ENCODE measurements at places on chromosomes 4 and X.

- H3K36me3 ChIP-seq, result peaks cover 86% of the 10 kb centered on the region
- no peaks in the 10 kb centered on the region for H3K27me3 ChIP-seq
- H3K27ac ChIP-seq, result peak overlapping the region; percentile 42
- H3K4me1 ChIP-seq, result peaks cover 89% of the 10 kb centered on the region
- DNase-seq, result no peak
Observed at GRCh38 chr4:6189511-6189910, 10.8 kb downstream of the JAKMIP1 start.

DNA sequence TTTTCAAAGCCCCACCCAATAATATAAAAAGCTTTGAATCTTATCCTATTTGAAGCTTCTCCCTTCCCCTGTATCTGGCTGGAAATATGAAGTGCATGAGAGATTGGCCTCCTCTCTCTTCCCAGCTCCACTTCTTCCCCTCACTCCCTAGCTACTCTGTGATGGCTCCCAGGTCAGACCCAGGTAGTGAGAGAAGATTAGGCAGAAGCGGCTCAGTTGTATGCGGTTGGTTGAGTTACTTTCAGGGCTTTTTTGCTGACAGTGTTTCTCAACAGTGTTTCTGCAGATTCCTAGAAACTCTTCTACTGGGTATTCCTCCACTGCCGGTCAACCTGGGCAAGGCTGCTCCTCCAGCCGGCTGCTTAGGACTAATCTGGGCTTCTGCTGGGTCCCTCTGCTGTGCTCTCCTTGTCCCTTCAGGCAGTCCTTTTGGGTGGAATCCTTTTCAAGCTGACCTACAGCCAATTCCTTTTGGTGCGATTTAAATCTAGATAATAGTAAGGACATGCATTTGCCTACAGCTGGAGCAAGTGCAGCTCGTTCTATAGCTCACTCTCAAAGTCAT, 87.4 kb upstream of the SLC7A11 start:
- no peaks in the 10 kb centered on the region for H3K36me3 ChIP-seq
- H3K27me3 ChIP-seq, result no peaks in the 10 kb centered on the region
- H3K4me3 ChIP-seq, result no peak overlapping the region

DNA sequence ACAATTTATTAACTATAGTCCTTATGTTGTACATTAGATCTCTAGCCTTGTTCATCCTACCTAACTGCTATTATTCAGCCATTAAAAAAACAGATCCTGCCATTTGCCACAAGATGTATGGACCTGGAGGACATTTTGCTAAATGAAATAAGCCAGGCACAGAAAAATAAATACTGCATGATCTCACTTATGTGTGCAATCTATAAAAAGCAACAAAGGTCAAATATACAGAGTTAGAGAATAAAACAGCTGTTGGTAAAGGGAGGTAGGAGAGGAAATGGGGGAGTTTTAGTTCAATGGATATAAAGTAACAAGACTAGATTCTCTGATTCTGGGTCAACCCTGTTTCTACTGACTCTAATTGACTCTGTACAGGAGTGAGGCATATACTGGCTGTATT, 103.3 kb upstream of the FAM9C start:
- no peak overlapping the region for H3K4me3 ChIP-seq
- no peaks in the 10 kb centered on the region for H3K27me3 ChIP-seq
- DNase-seq, result no peak
- peaks cover 3% of the 10 kb centered on the region for H3K36me3 ChIP-seq
- peaks cover 18% of the 10 kb centered on the region for H3K4me1 ChIP-seq

GRCh38 chrX:32937043-32937442, 274.3 kb downstream of the DMD start:
- H3K27me3 ChIP-seq, result no peaks in the 10 kb centered on the region
- no peaks in the 10 kb centered on the region for H3K4me1 ChIP-seq
- no peak overlapping the region for H3K27ac ChIP-seq
- no peaks in the 10 kb centered on the region for H3K36me3 ChIP-seq

GRCh38 chr4:159103384-159103990, 608 bp downstream of the RAPGEF2 start:
- peaks cover 6% of the 10 kb centered on the region for H3K27me3 ChIP-seq
- peak; percentile 53 for DNase-seq
- H3K4me1 ChIP-seq, result peaks cover 56% of the 10 kb centered on the region
- H3K4me3 ChIP-seq, result peak overlapping the region; percentile 67
- H3K27ac ChIP-seq, result no peak overlapping the region
- peaks cover 5% of the 10 kb centered on the region for H3K36me3 ChIP-seq

- H3K27ac ChIP-seq, result no peak overlapping the region
- no peak overlapping the region for H3K4me3 ChIP-seq
- no peaks in the 10 kb centered on the region for H3K27me3 ChIP-seq
- peaks cover 3% of the 10 kb centered on the region for H3K4me1 ChIP-seq
Observed at GRCh38 chrX:97787311-97787710, 903.6 kb downstream of the RPA4 start.

- no peak for DNase-seq
- H3K4me3 ChIP-seq, result no peak overlapping the region
- H3K36me3 ChIP-seq, result no peaks in the 10 kb centered on the region
- peaks cover 13% of the 10 kb centered on the region for H3K4me1 ChIP-seq
Observed at GRCh38 chr4:11431111-11431510, 2.4 kb upstream of the HS3ST1 start.

DNA sequence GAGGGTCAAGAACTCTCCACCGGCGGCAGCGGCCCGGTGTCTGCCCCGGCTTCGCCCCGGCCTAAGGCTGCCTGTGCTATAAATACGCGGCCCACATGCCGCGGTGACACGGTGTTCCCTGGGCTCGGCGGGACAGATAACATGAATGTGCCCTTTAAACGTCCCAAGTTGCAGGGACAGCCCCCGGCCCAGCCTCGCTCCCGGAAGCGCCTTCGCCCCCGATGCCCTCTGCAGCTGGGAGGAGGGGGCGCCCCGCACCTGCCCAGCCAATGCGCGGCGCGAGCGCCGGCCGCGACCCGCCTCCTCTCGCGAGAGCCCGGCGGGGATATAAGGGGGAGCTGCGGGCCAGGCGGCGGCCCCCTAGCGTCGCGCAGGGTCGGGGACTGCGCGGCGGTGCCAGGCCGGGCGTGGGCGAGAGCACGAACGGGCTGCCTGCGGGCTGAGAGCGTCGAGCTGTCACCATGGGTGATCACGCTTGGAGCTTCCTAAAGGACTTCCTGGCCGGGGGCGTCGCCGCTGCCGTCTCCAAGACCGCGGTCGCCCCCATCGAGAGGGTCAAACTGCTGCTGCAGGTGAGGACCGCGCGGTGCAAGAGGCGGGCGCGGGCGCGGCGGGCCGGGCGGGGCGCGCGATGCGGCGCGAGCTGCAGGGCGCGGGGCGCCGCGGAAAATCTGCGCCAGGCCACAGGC, at the start of gene SLC25A4:
SLC25A4 (plus strand) TSS at position 355 of the 689 bp plus-strand sequence; CDS start at position 462, 107 bp downstream.
- H3K4me3 ChIP-seq, result peak within 1 kb of the TSS; percentile 80
- H3K4me1 ChIP-seq, result peaks cover 12% of the 10 kb centered on the region
- H3K27ac ChIP-seq, result no peak within 1 kb of the TSS
- DNase-seq, result peak; percentile 78
- no peaks in the 10 kb centered on the region for H3K36me3 ChIP-seq

DNA sequence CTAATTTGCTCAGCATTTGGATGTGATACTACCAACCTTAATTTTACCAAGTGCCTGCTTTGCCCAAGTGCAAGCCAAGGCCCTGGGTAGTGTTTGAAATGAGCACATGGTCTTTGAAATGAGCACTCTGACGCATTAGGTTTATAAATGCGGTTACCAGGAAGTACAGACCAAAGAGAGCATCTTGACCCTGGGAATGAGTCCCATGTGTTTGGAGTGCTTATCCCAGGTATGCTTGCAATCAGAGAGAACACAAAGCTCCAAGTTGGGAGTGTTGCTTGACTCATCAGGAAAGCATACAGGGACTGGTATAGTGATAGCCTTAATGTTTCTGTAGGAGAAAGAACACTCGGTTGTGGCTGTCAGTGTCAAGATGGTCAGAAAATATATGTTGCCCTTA, 203.6 kb upstream of the MAMLD1 start:
- H3K4me3 ChIP-seq, result no peak overlapping the region
- no peaks in the 10 kb centered on the region for H3K27me3 ChIP-seq
- DNase-seq, result no peak
- no peaks in the 10 kb centered on the region for H3K36me3 ChIP-seq
- H3K27ac ChIP-seq, result no peak overlapping the region
- no peaks in the 10 kb centered on the region for H3K4me1 ChIP-seq

GRCh38 chr4:176741253-176741652, 51.5 kb downstream of the VEGFC start:
- no peak overlapping the region for H3K27ac ChIP-seq
- H3K36me3 ChIP-seq, result no peaks in the 10 kb centered on the region
- no peaks in the 10 kb centered on the region for H3K27me3 ChIP-seq
- no peak for DNase-seq

- peak; percentile 38 for DNase-seq
- H3K27me3 ChIP-seq, result no peaks in the 10 kb centered on the region
- no peak overlapping the region for H3K4me3 ChIP-seq
- peaks cover 16% of the 10 kb centered on the region for H3K4me1 ChIP-seq
- H3K36me3 ChIP-seq, result no peaks in the 10 kb centered on the region
- no peak overlapping the region for H3K27ac ChIP-seq
Observed at GRCh38 chrX:43750248-43750676, 94.2 kb downstream of the MAOA start.

- H3K27me3 ChIP-seq, result no peaks in the 10 kb centered on the region
- H3K4me3 ChIP-seq, result no peak overlapping the region
- no peaks in the 10 kb centered on the region for H3K4me1 ChIP-seq
Observed at GRCh38 chr4:77834403-77834802, 15.2 kb upstream of the CNOT6L start.

GRCh38 chrX:1139185-1139500, 73.3 kb downstream of the CRLF2 start:
- H3K4me3 ChIP-seq, result no peak overlapping the region
- no peak for DNase-seq
- H3K36me3 ChIP-seq, result no peaks in the 10 kb centered on the region
- H3K27ac ChIP-seq, result no peak overlapping the region
- H3K4me1 ChIP-seq, result no peaks in the 10 kb centered on the region

- H3K4me1 ChIP-seq, result no peaks in the 10 kb centered on the region
- no peak overlapping the region for H3K27ac ChIP-seq
- H3K4me3 ChIP-seq, result no peak overlapping the region
- H3K27me3 ChIP-seq, result no peaks in the 10 kb centered on the region
- H3K36me3 ChIP-seq, result no peaks in the 10 kb centered on the region
- no peak for DNase-seq
Observed at GRCh38 chr4:8615366-8615765, 22.8 kb downstream of the CPZ start.

- no peak overlapping the region for H3K4me3 ChIP-seq
- no peak for DNase-seq
- H3K27ac ChIP-seq, result no peak overlapping the region
- peaks cover 4% of the 10 kb centered on the region for H3K27me3 ChIP-seq
- H3K36me3 ChIP-seq, result no peaks in the 10 kb centered on the region
Observed at GRCh38 chr4:53855581-53856250, 208.7 kb downstream of the CHIC2 start.

DNA sequence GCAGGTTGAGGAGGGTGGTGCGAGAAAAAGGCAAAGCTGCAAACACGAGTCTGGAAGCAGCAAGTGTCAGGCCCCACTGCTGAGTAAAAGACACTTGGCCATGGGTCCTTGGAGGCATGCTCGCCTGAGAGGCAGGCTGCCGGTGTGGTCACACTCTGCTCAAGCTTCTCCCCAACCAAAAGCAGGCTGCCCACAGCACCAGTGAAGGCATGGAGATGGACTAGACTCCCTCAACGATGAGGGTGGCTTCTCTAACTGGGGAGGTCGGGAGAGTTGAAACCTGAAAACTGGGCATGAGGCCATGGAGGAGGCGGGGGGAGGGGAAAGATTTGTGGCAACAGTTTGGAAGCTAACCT, 86.5 kb downstream of the ATG4A start:
- H3K27ac ChIP-seq, result no peak overlapping the region
- no peaks in the 10 kb centered on the region for H3K36me3 ChIP-seq
- no peak for DNase-seq
- H3K4me1 ChIP-seq, result no peaks in the 10 kb centered on the region
- no peaks in the 10 kb centered on the region for H3K27me3 ChIP-seq

DNA sequence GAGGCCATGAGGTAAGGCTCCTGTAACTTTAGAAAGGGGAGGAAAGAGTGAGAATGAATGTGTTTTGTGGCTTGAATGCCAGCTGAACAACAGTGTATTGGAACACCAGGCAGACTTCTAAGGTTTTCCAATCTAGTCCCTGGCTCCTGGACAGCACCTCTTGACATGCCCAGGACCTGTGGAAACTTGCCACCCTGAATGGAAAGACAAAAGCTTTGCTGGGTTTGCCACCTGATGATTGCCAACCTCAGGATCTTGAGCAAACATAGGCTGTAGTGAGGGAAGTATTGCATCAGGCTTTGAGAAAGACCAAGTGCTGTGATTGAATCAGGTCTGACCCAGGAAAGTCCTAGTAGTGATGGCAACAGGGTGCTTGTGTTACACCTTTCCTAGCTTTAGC, 1393.1 kb upstream of the DIAPH2 start:
- H3K27ac ChIP-seq, result no peak overlapping the region
- H3K4me3 ChIP-seq, result no peak overlapping the region
- H3K36me3 ChIP-seq, result no peaks in the 10 kb centered on the region
- no peaks in the 10 kb centered on the region for H3K4me1 ChIP-seq

GRCh38 chrX:5650904-5651303, 577.8 kb downstream of the NLGN4X start:
- H3K4me1 ChIP-seq, result no peaks in the 10 kb centered on the region
- no peak overlapping the region for H3K27ac ChIP-seq
- H3K36me3 ChIP-seq, result no peaks in the 10 kb centered on the region
- no peaks in the 10 kb centered on the region for H3K27me3 ChIP-seq
- DNase-seq, result no peak
- no peak overlapping the region for H3K4me3 ChIP-seq
